ENCODE measurements at places on chromosomes 12 and 14. TPM values are rescaled to one million over a fixed set of nuclear protein-coding genes. Genes with fewer than 3 reads are reported as not detected.

The CLEC4D gene
- 15.6 TPM for polyA plus RNA-seq

The CRACR2A gene
- 5.8 TPM for polyA plus RNA-seq

The PTPRO gene
- 12.0 TPM for polyA plus RNA-seq

The PTPRB gene
- polyA plus RNA-seq: not detected

The MUCL1 gene
- not detected for polyA plus RNA-seq

The SYNDIG1L gene
- 0.09 TPM for polyA plus RNA-seq

The TAS2R8 gene
- polyA plus RNA-seq: not detected

The C12orf60 gene
- 0.46 TPM for polyA plus RNA-seq

The PLCZ1 gene
- polyA plus RNA-seq: not detected

The AKAP3 gene
- polyA plus RNA-seq: not detected

The SERPINA12 gene
- not detected for polyA plus RNA-seq

The ARG2 gene
- 0.46 TPM for polyA plus RNA-seq

DNA sequence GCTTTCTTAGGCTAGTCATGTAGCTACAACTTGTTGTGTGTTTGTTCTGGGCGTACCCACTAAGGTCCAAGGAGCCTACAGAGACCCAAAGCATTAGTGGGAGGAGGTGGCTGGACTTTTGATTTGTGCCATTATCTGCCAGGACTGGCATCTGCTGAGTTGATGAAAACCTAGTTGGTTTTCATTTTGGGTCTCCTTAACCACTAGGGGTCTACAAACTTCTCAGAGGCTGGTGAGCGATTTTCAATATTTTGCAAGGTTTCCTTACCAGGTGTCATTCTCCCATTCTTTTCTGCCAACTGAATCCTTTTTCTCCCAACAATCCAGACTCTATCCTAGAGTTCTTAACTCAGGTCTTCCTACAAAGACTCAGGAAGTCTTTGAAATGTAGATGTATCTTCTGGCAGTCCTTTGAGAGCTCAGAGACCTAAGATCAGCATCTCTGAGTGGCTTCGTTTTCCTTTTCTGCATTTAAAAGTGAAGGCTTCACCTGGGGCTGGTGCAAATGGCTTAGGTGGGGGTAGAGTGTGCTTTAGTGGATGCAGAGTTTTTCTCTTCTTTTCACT lies 150.0 kb upstream of the RMST start:
- H3K27me3 ChIP-seq: no peaks in the 10 kb centered on the region
- no peaks in the 10 kb centered on the region for H3K4me1 ChIP-seq
- no peaks in the 10 kb centered on the region for H3K36me3 ChIP-seq
- DNase-seq: no peak

GRCh38 chr14:33511851-33512640 lies 438.8 kb downstream of the EGLN3 start:
- no peak overlapping the region for H3K4me3 ChIP-seq
- H3K36me3 ChIP-seq: no peaks in the 10 kb centered on the region
- no peaks in the 10 kb centered on the region for H3K27me3 ChIP-seq
- no peaks in the 10 kb centered on the region for H3K4me1 ChIP-seq
- DNase-seq: no peak

- H3K27ac ChIP-seq: no peak overlapping the region
- H3K27me3 ChIP-seq: no peaks in the 10 kb centered on the region
- no peaks in the 10 kb centered on the region for H3K4me1 ChIP-seq
- H3K36me3 ChIP-seq: peaks cover 61% of the 10 kb centered on the region
Measured at GRCh38 chr12:15982471-15982870, 71.3 kb downstream of the DERA start.

GRCh38 chr12:46921764-46922133 lies 96.0 kb upstream of the SLC38A4 start:
- no peaks in the 10 kb centered on the region for H3K36me3 ChIP-seq
- no peaks in the 10 kb centered on the region for H3K27me3 ChIP-seq
- DNase-seq: no peak

GRCh38 chr12:39205969-39206368 lies 237.0 kb downstream of the KIF21A start:
- DNase-seq: no peak
- H3K4me3 ChIP-seq: no peak overlapping the region
- H3K36me3 ChIP-seq: no peaks in the 10 kb centered on the region
- no peak overlapping the region for H3K27ac ChIP-seq
- no peaks in the 10 kb centered on the region for H3K4me1 ChIP-seq

GRCh38 chr12:111780615-111781014 lies 13.9 kb downstream of the ALDH2 start:
- no peak overlapping the region for H3K4me3 ChIP-seq
- no peaks in the 10 kb centered on the region for H3K27me3 ChIP-seq
- no peak for DNase-seq
- peaks cover 50% of the 10 kb centered on the region for H3K36me3 ChIP-seq

DNA sequence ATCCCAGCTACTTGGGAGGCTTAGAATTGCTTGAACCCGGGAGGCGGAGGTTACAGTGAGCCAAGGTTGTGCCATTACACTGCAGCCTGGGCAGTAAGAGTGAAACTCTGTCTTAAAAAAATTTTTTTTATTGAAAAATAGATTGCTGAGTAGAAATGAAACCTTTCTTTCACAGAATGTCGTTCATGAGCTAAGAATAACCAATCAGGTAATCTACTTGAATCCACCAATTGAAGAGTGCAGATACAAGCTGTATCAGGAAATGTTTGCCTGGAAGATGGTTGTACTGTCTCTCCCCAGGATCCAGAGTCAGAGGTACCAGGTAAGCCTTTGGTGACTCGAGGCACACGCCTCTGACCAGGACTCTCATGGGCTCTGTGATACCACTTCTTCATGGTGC lies 27.0 kb downstream of the DYNC1H1 start:
- no peak overlapping the region for H3K4me3 ChIP-seq
- H3K27me3 ChIP-seq: no peaks in the 10 kb centered on the region
- peak overlapping the region; percentile 4 for H3K27ac ChIP-seq
- DNase-seq: no peak
- peaks cover 90% of the 10 kb centered on the region for H3K36me3 ChIP-seq
- H3K4me1 ChIP-seq: peaks cover 2% of the 10 kb centered on the region

DNA sequence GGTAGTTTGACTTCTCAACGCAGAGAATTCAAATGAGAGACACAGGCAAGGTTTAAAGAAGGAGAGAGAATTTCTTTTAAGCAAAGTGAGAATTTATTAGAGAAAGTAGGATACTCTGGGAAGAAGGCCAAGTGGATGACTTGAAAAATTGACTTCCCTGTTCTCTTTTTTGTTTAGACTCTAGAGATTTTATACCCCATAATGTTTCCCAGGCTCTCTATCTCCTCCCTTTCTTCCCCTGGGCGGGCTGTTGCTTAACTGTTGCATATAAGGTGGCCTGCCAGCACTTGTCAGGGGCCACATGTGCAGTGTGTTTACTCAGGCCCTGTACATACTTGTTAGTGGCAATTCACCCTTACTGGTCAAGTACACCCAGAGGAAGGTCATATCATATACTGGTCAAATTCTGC lies 403.7 kb downstream of the SLC6A15 start:
- no peak overlapping the region for H3K4me3 ChIP-seq
- H3K27me3 ChIP-seq: no peaks in the 10 kb centered on the region
- no peak for DNase-seq
- no peak overlapping the region for H3K27ac ChIP-seq
- no peaks in the 10 kb centered on the region for H3K36me3 ChIP-seq
- no peaks in the 10 kb centered on the region for H3K4me1 ChIP-seq

- H3K4me1 ChIP-seq: no peaks in the 10 kb centered on the region
- no peaks in the 10 kb centered on the region for H3K27me3 ChIP-seq
- no peak overlapping the region for H3K27ac ChIP-seq
- no peak overlapping the region for H3K4me3 ChIP-seq
- H3K36me3 ChIP-seq: no peaks in the 10 kb centered on the region
- DNase-seq: no peak
Measured at GRCh38 chr12:62718762-62719426, 216.1 kb downstream of the PPM1H start.

DNA sequence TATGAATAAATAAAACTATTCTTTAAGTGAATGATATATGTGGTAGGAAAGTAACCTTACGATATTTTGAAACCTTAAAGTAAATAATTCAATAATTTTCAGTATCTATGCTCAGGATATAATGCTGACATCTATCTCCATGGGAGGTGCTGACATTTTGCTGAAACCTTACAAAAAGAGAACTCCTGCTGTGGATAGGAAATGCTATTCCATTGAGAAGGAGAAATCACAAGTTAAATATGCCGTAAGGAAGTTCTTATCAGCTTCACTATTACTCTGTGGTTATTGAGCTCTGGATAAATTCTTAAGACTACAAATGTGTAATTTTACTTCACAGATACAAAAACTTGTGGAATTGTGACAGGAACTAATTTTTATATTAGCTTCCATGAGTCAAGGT lies 722.1 kb downstream of the TMTC2 start:
- no peak for DNase-seq
- H3K4me1 ChIP-seq: no peaks in the 10 kb centered on the region
